ENCODE measurements at places on chromosomes 2 and 18. TPM values are rescaled to one million over a fixed set of nuclear protein-coding genes. Genes with fewer than 3 reads are reported as not detected.

Gene PDE1A
- total RNA-seq = 0.90 TPM

Gene DNAJC10
- total RNA-seq = 120 TPM

Gene MAL
- total RNA-seq = not detected

Gene CD8B2
- total RNA-seq = not detected

Gene VWA3B
- total RNA-seq = not detected

Gene ACOXL
- total RNA-seq = not detected

Gene FKBP1B
- 10.2 TPM for total RNA-seq

Gene KANSL3
- 26.3 TPM for total RNA-seq

Gene POU3F3
- total RNA-seq = not detected

Gene CXCR4
- not detected for total RNA-seq

GRCh38 chr2:219168932-219169331 is 897 bp downstream of the SLC23A3 start:
- peaks cover 3% of the 10 kb centered on the region for H3K4me1 ChIP-seq
- no peaks in the 10 kb centered on the region for H3K27me3 ChIP-seq
- no peak for DNase-seq
- peaks cover 11% of the 10 kb centered on the region for H3K36me3 ChIP-seq
- no peak overlapping the region for H3K4me3 ChIP-seq
- no peak overlapping the region for H3K27ac ChIP-seq

DNA sequence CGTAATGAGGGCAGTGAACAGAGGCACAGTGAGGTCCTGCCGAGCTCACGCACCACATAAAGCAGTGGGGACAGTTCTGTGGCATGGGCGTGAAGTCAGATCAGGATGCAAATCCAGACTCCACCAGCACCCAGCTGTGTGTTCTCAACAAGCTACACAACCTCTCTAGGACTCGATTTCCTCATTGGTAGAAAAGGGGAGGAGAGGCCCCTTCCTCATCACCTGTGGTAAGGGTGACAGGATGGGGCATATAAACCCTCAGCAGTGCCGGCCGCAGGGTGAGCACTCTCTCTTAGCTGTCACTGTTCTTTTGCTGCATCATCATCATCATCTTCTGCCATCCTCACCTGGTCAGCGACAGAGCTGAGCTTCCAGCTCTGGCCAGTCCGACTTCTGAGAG is 54.8 kb downstream of the C2orf76 start:
- no peak overlapping the region for H3K27ac ChIP-seq
- H3K4me1 ChIP-seq = no peaks in the 10 kb centered on the region
- H3K36me3 ChIP-seq = no peaks in the 10 kb centered on the region
- H3K4me3 ChIP-seq = no peak overlapping the region
- H3K27me3 ChIP-seq = no peaks in the 10 kb centered on the region
- no peak for DNase-seq

DNA sequence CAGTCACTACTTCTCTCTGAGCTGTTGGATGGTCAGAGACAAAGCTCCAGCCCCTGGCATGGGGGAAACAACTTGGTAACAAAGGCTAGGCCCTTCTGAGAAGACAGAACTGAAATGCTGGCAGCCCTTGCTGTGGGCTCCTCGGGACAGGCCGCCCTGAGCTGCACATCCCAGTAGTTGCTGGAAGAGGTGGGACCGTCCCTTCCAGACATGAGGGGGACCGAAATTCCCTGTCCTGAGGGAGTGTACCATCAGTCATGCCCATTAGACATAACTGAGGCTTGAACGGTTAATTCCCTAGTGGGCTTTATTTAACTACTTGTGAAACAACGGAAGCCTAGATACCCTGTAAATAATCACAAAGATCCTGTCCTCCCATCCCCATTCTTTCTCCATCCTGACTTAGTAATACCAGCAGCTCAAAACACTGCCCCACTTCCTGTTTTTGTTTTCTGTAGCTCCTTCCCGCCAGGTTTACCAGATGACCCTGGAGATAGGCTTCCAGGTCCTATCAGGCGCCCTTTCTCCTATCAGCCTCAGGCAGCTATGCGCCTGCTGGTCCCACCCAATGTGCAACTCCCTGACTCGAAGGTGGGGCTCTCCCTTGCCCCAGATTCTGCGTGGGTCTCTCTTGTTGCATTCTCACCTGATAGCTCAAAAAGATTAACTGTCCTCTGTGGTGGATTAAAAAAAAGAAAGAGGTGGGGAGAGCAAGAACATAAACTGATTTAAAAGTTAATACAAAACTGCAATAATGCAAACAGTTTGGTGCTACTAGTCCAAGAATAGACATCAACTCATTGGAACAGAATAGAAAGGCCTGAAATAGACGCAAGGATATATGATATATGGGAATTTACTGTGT is 37.0 kb upstream of the NT5DC4 start:
- no peak overlapping the region for H3K27ac ChIP-seq
- H3K4me1 ChIP-seq = peaks cover 1% of the 10 kb centered on the region
- H3K36me3 ChIP-seq = no peaks in the 10 kb centered on the region
- no peak overlapping the region for H3K4me3 ChIP-seq

DNA sequence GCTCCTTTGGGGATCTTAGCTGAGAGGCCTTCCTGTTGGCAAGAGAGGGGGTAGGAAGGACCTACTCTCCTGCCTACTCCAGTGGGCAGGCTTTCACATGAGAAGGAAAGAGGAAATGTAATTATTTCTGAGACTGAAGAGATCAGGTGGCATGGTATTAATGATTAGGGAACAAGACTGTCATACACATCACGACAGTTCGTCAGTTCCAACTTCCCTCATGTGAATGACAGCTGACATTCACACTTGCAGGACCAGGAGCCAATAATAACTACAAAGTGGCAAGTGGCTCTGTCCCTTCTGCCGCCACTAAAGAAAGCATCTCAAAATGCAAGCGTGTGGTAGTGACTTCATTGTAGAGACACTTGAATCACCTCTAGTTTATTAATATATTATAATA is 90.0 kb downstream of the ZCCHC2 start:
- H3K4me1 ChIP-seq = no peaks in the 10 kb centered on the region
- DNase-seq = no peak
- no peak overlapping the region for H3K4me3 ChIP-seq

GRCh38 chr2:160242893-160243564 is 43.0 kb upstream of the ITGB6 start:
- H3K4me1 ChIP-seq = peaks cover 7% of the 10 kb centered on the region
- no peaks in the 10 kb centered on the region for H3K36me3 ChIP-seq
- H3K27me3 ChIP-seq = no peaks in the 10 kb centered on the region
- no peak overlapping the region for H3K27ac ChIP-seq
- DNase-seq = no peak

DNA sequence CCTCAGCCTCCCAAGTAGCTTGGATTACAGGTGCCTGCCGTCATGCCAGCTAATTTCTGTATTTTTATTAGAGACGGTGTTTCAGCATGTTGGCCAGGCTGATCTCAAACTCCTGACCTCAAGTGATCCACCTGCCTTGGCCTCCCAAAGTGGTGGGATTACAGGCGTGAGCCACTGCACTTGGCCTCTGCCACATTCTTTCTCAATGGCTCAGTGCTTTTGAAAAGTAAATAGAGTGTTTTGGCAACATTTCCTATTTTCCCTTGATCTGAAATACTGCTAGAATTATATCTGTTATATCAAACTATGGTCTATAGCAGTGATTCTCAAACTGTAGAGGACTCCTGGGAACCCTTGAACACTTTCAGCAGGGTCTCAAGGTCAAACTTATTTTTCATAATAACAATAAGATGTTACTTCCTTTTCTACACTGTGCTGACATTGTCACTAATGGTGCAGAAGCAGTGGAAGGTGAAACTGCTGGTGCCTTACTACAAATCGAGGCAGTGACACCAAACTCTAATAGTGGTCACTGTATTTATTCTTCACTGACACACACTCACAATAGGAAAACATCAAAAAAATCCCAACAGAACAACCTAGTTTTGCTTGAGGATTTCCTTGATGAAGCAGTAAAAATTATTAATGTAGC is 10.6 kb downstream of the DAW1 start:
- H3K4me1 ChIP-seq = peaks cover 3% of the 10 kb centered on the region
- no peak overlapping the region for H3K27ac ChIP-seq
- no peaks in the 10 kb centered on the region for H3K27me3 ChIP-seq
- no peaks in the 10 kb centered on the region for H3K36me3 ChIP-seq

- peaks cover 16% of the 10 kb centered on the region for H3K4me1 ChIP-seq
- no peak overlapping the region for H3K27ac ChIP-seq
- no peak for DNase-seq
- no peaks in the 10 kb centered on the region for H3K27me3 ChIP-seq
- H3K4me3 ChIP-seq = no peak overlapping the region
Measured at GRCh38 chr2:85709401-85709811, 15.2 kb downstream of the GNLY start.

- peaks cover 11% of the 10 kb centered on the region for H3K4me1 ChIP-seq
- H3K36me3 ChIP-seq = no peaks in the 10 kb centered on the region
- H3K27me3 ChIP-seq = no peaks in the 10 kb centered on the region
- peak; percentile 79 for DNase-seq
- H3K4me3 ChIP-seq = no peak overlapping the region
Measured at GRCh38 chr18:7158216-7158615, 40.6 kb upstream of the LAMA1 start.

DNA sequence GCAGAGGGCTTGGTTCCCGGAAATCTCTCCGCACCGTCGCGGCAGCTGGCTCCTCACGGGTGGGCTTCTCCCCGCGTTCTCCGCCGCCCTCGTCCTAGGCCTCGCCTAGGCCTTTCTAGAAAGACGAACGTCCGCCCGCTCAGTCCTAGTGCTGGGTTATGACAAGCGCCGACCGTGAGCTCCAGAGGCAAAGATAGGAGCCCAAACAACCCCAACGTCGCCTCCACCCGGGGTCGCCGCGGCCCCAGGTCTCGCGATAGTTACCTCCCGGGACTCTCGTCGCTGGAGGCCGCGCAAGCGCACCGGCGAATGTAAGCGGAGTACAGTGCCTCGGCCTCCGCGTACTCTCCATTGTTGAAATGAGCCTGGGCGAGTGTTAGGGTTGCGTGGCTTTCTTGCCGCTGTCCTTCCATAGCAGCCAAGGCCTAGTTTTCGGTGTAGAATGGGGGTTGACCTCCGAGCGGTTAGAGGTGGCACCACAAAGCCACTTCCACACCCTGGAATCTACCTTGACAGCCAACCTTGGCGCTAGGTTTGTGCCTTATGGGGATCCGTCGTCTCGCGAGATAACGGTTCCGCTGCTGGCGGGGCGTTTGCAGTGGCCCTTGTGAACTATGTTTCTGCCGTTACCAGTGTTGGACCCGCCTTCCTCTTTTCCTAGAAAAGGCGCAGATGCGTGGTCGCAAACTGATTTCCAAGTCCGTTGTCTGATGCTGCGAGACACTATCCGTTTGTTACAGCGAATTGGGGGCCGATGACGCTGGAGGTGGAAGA is at the start of gene TTC32:
Gene TTC32, minus strand, starts transcription at position 542 of the 774 bp plus-strand sequence. Its CDS starts 129 bp downstream, at position 413.
- DNase-seq = peak; percentile 94
- H3K4me3 ChIP-seq = peak within 1 kb of the TSS; percentile 76
- peaks cover 11% of the 10 kb centered on the region for H3K4me1 ChIP-seq
- no peaks in the 10 kb centered on the region for H3K27me3 ChIP-seq
- peak within 1 kb of the TSS; percentile 95 for H3K27ac ChIP-seq

DNA sequence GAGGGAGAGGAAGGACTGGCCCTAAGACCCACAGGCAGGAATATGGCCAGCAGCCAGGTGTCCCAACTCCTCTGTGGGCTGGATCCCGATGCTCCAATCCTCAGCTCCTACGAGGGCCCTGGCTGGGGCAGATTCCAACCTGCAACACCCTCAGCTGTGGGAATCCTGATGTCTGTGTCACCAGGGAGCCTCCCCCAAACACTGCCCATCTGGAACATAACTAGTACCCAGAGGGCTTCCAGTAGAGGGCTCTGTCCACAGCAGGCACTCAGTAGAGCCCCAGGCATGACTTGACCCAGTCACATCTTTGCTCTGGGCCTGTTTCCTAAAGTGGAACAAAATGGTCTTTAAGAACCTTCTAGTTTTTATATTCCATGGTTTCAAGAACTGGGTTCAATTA is 20.6 kb upstream of the LOXHD1 start:
- H3K27me3 ChIP-seq = peaks cover 3% of the 10 kb centered on the region
- H3K4me1 ChIP-seq = no peaks in the 10 kb centered on the region
- no peaks in the 10 kb centered on the region for H3K36me3 ChIP-seq
- no peak overlapping the region for H3K4me3 ChIP-seq
- no peak for DNase-seq

- H3K27ac ChIP-seq = no peak overlapping the region
- H3K4me1 ChIP-seq = peaks cover 13% of the 10 kb centered on the region
- DNase-seq = peak; percentile 79
- no peak overlapping the region for H3K4me3 ChIP-seq
- H3K36me3 ChIP-seq = no peaks in the 10 kb centered on the region
- no peaks in the 10 kb centered on the region for H3K27me3 ChIP-seq
Measured at GRCh38 chr2:70104231-70105111, 17.2 kb downstream of the PCBP1 start.

- H3K4me3 ChIP-seq = no peak overlapping the region
- peaks cover 8% of the 10 kb centered on the region for H3K36me3 ChIP-seq
- H3K27ac ChIP-seq = no peak overlapping the region
- DNase-seq = no peak
- H3K27me3 ChIP-seq = no peaks in the 10 kb centered on the region
- peaks cover 27% of the 10 kb centered on the region for H3K4me1 ChIP-seq
Measured at GRCh38 chr2:134262684-134263083, 8.8 kb downstream of the MGAT5 start.

DNA sequence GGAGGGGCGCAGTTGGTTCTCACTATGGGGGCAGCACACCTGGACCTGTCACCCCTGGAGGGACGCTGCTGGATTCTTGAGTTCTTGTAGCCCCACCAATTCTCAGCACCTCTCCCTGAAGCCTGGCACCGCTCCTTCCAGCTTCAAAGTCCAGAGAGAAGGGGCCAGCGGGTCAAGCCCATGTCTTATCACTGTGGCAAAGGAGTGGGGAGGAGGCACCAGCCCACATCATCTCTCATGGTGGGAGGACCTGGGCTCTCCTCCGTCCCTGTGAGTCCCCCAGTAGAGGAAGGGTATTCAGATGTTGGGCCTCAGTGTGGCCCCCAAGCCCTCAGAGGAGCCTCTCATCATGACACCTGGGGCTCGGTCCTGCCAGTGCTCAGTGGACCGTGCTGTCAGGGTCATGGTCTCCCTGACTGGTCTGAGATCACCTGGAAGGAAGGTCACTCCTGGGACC is 67.4 kb downstream of the HS1BP3 start:
- DNase-seq = no peak
- H3K27me3 ChIP-seq = no peaks in the 10 kb centered on the region
- H3K4me3 ChIP-seq = no peak overlapping the region
- no peaks in the 10 kb centered on the region for H3K36me3 ChIP-seq
- peaks cover 44% of the 10 kb centered on the region for H3K4me1 ChIP-seq
- peak overlapping the region; percentile 87 for H3K27ac ChIP-seq

DNA sequence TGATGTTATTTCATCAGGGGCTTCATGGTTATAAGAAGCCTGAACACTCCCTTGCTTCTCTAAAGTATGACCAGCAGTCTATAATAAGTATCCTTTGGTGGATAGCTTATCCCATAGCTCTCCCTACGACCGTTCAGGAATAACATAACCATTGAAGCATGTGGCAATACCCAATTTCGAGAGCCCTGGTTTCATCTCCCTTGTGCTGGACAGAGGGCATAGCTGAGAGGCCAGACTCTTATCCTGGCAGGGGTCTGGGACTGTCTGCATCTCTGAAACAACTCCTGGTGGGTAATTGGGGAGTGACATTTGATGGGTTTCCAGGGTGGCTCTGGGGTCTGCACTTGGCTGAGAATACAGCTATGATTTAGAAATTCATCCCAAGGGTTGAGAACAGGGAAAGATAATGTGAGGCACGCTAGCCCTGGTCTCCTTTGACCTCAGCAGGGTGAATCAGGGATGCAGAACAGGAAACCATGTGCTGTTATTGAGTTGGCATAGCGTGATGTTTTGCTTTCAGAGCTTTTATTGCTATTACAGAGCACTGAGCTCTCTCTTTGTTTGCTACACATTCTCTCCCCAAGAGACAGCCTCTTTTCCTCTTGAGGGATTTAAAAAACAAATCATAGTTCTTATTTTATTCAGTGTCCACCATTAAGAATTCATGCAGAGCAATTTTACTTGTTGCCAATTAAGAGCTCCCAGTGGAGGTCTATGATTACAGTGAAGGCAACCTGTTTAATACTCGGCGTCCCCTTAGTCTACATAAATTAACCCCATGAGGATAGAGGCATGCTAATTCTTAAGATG is 274.5 kb downstream of the NCKAP5 start:
- H3K27ac ChIP-seq = peak overlapping the region; percentile 92
- no peaks in the 10 kb centered on the region for H3K27me3 ChIP-seq
- no peak overlapping the region for H3K4me3 ChIP-seq
- H3K36me3 ChIP-seq = no peaks in the 10 kb centered on the region
